ENCODE measurements at places on chromosomes 3 and 15.

GRCh38 chr3:63042833-63043232 is 167.6 kb upstream of the CADPS start:
- DNase-seq, result no peak

- no peak for DNase-seq
Observed at GRCh38 chr3:37071921-37072320, 78.6 kb downstream of the MLH1 start.

DNA sequence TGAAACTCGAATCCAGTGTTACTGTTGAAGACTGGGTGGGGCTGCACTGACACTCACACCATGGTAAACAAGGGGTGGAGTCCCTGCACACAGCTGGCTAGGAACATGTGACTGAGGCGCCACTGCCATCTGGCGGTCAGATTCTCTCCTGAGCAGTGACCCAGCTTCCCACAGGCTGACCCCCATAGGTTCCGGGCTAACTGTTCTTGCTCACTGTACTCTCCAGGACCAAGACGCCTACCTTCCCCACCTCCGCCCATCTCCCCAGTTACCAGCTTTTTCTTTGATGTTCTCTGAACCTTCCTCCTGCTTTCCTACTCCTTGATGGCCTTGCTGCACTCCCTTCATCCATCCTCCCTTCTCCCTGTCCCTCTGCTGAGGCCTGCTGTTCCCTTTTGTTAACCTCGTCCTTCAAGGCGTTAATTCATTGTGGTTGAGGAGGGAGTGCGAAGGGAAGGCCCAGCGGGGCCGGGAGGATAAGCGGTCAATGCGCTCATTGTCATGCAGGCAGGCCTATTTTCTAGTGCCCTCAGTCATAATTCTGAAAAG is 115.2 kb downstream of the ATP8B4 start:
- DNase-seq, result peak; percentile 81

DNA sequence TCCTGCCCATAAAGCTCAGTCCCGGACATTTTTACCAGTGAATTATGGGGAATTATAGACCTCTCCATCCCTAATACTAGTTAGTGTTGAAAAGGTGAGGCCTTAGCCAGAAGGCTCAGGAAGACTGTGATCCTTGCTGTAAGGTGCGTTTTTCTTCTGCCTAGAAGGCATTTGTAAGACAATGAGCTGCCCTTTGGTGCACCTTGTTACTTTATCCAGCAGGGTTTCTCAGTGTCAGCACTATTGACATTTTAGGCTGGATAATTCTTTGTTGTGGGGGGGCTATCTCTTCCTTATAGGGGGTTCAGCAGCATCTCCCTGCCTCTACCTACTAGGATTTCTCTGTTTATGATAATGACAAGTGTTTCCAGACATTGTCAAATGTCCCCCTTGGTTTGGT is 108.1 kb upstream of the ABHD17C start:
- no peak for DNase-seq

- no peak for DNase-seq
Observed at GRCh38 chr3:195868336-195868865, 40.0 kb downstream of the TNK2 start.

DNA sequence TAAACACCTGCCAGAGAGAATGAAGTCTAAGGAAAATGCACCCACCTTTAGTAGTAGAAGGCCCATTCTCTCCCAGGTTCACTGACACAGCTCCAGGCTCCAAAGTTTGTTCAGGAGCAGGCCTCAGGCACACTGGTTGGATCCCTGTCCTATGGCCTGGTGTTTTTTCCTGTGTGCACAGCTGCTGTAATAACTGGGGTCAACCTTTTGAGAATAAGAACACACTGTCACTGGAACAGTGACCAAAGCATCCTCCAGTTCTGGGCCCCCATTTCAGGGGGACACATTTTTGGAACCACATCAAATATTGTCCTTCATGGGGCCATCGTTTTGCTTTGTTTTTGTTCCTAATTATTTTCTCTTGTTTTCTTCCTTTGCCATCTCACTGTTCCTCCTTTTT is 95.8 kb downstream of the ARNT2 start:
- no peak for DNase-seq

GRCh38 chr3:187587076-187587475 is 83.1 kb downstream of the SST start:
- DNase-seq, result no peak

Measured in anterior cingulate cortex (tissue), 58 donors.